NCI-H146 (cell line): ENCODE measurements at places on chromosomes 16 and 17.
A peak's percentile ranks its signal among the peaks of the same experiment; 100 is the strongest.

DNA sequence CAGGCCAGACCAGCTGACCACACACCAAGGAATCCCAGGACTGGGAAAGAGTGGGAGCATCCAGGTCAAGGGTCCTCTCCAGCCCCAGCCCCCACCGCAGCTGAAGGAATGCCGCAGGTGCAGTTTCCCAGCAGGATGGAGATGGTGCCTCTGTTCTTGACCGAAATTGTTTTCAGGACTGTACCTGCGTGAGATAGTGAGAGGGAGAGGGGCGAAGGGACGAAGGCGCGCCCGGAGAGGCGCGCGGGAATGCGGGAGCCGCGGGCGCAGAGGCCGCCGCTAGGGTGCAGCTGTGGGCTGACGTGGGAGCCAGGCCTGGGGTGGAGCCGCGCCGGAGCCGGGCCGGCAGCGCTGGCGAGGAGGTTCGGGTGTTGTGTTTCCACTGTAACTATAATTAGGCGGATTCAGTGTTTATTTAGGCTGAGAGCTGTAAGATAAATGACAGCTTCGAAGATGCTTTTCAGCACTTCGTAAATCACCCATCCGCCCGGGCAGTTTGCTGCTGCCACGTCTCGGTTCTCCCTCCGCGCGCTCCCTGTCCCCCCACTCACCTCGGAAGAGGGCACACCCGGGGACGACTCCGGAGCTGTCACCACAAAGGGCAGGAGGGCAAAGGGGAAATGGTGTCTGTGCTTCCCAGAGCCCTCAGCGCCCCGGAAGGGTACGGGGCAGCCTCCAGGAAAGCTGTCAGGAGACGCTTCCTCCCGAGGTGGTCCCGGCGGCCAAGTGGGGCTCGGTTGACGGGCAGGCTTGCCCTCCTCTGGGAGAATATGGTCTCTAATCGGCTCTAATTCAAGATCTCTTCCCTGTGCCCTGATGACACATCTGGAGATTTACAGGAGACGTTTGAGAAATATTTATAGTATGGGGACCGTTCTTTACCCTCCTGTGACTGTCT, 38.2 kb downstream of the HOXB1 start:
- peak; percentile 80 for DNase-seq

GRCh38 chr17:39270923-39271322, 45.2 kb upstream of the STAC2 start:
- DNase-seq = no peak

DNA sequence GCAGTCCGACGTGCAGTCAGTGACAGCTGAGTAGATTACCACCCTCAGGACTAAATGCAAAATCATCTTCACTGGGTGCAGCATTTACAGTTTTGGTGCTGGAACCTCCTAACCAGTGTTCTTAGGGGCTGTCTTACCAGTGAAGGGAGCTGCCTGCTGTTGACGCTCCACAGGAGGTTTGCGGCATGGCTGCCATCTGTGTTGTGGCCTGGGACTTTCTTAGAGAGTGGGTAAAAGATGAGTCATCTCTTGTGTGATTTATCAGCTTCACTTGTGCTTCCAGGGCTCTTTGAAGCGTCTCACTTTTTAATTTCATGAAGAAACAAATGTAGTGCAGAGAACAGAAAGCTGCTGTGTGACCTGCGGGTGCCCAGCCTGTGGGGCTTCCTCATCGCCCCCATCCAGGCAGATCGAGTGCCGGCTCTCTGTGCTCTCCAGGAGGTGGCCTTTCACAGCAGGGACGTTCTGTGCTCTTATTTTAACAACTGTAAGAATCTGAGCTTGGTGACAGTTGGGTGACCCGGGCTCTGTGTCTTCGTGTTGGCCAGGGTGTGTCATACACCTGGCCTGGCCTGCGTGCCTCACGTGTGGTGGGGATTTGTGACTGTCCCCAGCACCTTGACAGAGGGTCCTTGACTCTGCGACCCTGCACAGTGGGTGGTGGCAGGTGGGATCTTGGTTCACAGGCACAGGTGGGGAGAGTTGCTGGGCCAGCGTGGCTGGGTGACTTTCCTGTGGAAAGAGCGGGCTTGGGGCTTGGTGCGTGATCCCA, 24.3 kb upstream of the ZNF750 start:
- DNase-seq = peak; percentile 85

DNA sequence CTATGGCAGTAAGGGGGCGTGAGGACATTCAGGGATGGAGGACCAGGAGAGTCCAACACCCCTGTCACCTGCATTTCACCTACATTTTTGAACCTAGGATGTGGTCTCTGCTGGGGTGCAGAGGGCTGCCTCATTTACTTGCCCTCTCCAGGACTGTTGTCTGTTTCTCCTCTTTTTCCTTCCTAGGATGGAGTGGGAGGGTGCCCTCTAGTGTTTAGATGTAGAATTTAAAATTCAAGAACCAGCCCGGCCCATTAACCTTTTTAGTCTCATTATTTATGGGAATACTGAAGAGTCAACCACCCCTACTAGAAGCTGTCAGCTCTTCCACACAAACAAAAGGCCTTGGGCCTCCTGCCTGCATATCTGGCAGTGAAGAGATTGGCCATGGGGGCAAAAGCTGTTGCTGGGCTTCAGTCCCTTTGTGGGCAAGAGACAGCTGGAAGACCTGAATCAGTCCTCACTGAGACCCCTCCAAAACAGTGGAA, 2.5 kb upstream of the STARD3 start:
- DNase-seq = peak; percentile 53

GRCh38 chr17:3890082-3890877, 2.6 kb downstream of the CAMKK1 start:
- no peak for DNase-seq

DNA sequence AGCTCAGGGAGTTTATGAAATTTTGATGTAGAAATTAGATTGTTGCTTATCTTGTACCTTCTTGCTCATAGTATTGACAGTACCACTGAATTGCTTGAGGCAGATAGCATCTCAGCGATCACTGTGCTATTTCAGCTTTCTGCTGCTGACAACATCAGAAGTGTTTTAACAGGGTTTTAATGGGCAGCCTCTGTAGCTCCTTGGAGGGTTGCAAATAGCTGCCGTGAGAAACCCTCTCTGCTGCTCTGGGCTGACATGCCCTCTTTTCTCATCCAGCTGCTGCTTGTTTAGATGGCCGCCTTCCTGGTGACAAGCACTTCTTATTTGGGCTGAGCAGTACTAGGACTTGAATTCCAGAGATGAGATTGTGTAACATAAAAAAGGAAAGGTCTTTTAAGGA, 180.2 kb upstream of the TBX2 start:
- no peak for DNase-seq

DNA sequence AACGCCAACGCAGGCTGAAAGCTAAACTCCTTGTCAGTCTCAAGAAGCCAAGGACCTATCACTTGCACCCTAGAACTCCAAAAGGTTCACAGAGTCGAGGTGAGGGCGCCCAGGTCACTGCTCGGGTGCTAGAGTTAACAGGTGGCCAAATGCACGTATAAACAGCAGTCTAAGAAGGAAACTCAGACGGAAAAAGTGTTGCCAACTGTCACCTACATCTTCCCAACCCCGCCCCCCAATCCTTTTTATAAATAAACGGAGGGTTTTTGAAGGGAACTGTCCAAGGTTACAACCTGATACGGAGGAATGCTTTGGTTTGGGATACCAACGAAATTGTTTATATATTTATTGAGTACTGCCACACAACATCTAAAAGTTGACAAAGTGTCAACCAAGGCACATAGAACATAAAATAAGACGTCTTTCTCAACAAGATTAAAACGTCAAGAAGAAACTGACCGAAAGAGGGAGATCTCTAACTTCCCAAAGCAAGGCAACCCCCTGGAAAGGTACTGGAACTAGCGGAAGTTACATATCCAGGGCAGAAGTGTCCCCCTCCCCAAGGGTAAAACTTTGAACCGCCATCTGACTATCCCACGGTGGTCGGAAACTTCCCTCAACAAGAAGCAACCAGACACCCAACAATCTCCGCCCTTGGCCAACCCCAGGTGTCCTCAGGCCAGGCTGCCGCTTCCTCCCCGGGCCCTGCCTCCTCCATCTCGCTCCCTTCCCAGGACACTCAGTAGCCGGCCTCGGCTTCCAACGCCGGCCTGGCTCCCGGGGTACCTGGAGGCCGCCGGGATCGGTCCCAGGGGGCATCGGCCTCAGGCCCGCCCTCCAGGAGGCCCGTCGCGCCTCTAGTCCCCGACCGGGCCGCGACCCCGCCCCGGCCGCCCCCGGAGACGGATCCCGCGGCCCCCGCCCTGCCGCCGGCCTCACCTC, 982 bp downstream of the SPAG9 start:
- DNase-seq = peak; percentile 44

GRCh38 chr17:17877529-17878358, 41.0 kb upstream of the SREBF1 start:
- peak; percentile 43 for DNase-seq

DNA sequence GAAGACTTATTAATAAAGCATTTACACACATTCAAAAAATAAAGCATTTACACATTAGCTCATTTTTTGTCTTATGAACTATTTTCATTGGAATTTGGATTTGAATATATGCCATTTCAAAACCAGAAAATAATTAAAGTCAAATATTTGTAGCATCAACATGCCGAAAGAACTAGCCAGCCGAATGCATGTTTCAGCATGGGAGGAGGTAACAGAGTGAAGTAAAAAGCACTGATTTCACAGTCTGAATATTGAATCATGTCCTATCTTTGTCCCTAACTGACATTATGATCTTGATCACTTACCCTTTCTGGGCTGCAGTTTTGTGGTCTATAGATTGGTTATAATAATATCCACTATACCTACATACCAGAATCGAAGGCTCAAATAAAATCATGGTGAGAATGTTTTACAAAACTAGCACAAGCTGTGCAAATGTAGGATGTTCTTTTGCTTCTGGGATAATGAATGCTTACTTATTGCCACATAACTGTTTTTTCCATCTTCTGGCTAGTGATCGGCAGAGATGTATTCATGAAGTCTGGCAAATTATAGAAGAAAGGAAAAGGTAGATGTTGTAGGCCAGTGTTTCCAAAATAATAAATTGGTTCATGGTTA, 84.7 kb downstream of the TUBD1 start:
- DNase-seq = no peak

DNA sequence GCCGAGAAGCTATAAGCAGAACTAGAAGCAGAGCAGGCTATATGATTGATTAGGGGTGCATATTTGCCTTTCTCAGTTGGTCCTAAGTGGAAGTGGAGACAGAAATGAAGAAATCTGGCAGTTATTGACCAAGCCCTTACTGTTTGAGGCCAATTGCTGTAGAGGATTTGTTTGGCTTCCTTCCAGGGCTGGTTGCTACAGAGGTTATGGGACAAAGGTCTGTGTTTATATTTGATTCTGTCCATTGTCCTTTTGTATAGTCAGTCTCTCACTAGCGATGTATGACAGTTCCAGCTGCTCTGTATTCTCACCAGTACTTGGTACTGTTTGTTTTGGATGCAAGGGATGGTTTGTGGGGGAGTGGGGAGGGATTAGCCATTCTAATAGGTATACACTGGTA, 7.3 kb upstream of the ALOX15 start:
- peak; percentile 94 for DNase-seq

DNA sequence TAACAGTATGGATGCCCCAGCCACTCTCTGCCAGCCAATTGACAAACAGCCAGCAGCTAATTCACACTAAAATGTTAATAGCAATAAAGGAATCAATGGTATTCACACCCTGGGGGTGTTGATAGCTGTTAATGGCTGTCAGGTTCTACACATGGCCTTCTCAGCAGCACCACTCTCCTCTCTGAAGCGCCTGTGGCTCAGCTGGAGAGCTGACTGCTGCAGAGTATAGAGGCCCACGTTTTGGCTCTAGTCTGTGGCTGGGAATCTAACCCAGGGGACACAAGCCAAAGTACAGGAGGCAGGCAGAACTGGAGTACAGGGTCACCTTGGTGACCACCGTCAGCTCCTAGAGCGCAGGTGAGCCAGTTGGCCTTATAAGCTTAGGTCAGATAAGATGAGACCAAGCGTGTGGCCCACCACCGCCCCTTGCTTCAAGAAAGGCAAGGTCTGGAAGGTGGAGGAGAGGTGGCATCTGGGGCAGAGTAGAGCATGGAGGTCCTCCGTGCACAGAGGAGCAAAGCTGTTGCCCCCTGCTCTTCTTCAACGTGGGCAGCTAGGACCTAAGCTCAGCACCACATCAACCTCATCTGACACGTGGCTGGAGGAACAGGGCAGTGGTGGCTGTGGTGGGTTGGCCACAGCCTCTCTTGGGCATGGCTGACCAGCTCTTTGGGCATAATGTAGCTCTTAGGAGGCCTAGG, 25.4 kb downstream of the CCR7 start:
- no peak for DNase-seq

- no peak for DNase-seq
Observed at GRCh38 chr17:40462343-40463121, 19.3 kb downstream of the IGFBP4 start.

- DNase-seq = no peak
Observed at GRCh38 chr17:72004011-72004427, 116.8 kb upstream of the SOX9 start.

DNA sequence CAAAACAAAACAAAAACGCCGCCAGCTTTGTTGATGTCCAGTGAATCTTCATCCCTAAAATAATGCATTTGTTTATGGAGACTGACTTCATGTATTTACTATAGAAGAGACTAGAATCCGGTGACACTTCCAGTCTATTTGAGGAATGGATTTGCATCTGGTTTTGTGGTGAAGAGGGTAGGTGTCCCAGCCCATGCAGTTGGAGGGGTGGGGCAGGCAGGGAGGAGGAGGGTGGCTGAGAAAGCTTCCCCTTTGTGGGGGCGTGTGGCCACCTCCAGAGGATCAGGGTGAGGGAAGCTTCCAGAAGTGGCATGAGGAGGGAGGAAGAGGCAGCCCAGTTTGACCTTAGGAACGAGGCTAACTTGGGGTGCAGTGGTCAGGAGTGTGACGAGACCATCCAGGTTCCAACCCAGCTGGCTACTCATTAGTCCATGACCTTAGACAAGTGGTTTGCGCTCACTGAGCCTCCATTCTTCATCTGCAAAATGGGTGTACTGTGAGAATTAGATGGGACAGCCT, 69.5 kb downstream of the CMIP start:
- DNase-seq = no peak

GRCh38 chr17:31584438-31585279, 193.2 kb downstream of the RAB11FIP4 start:
- DNase-seq = no peak

GRCh38 chr16:54587176-54587515, 300.6 kb upstream of the IRX3 start:
- DNase-seq = no peak

DNA sequence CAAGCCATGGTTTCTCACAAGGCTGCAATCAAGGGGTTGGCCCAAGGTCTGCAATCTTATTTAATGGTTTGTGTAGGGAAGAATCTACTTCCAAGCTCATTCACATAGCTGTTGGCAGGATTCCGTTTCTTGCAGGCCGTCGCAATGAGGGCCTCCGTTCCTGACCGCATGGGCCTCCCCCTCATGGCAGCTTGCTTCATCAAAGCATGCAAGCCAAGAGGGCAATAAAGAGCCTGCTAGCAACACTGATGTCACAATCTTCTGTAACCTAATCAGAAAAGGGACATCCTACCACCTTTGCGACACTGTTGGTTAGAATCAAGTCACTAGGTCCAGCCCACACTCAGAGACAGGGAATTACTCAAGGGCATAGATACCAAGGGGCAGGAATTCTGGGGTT, 95.5 kb downstream of the CCT6B start:
- DNase-seq = no peak

- peak; percentile 77 for DNase-seq
Observed at GRCh38 chr16:4288148-4288921, 15.5 kb upstream of the TFAP4 start.

GRCh38 chr17:74083321-74083720, 120.2 kb upstream of the RPL38 start:
- DNase-seq = no peak
